Activated CD4-positive, alpha-beta T cell treated with anti-CD3 and anti-CD28 coated beads for 4 hours (primary cell): ENCODE measurements at places on chromosomes 3 and 15.

DNA sequence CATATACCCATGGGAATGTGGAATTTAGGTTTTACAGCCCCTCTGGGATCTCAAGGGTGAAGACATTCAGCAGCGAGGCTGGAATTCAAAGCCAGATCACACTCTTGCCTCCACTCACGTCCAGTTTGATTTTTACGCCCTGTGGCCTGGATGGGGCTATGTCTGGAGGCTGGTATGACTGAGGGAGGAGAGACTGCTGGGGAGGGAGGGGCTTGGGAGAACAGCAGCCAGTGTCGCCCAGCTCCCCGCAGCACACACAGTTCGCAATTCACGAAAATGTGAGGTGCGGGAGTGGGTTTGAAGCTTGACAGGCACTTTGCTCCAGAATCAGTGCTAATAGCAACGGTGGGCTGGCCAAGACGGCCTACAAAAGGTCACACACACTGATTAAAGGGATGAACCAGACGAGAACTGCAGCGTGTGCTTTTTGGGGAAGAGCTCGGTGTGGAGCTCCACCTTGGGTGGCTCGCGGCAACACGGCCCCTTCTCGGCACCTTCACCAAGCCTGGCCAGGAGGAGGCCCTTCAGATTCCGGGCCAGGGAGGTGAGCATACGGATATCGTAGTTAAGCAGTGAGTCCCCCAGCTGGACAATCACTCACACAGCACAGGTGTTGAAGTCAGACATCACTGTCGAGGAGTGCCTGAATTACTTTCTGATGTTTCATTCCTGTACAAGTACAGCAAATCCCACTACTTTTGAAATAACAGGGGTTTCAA, 16.4 kb downstream of the EHD4 start:
- DNase-seq, result no peak

- DNase-seq, result no peak
Measured at GRCh38 chr3:14701676-14702075, 26.7 kb downstream of the C3orf20 start.

GRCh38 chr3:126118591-126118990, 34.7 kb upstream of the SLC41A3 start:
- DNase-seq, result no peak

DNA sequence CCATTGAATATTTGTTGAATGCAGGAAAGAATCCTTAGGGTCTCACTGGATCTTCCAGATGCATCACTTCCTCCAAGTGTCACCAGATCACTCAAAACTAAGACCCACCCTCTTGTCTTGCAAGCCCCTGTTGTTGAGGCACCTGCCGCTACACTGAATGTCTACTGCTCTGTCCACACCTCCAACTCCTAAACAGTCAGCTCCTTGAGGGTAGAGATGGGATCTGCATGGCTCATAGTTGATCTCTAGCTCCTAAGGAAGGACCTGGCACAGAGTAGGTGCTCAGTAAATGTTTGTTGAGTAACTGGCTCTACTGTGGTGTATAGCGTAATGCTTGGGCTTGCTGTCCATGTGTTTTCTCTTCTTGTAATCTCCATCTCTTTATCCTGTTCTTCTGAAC, 8.8 kb downstream of the SLC6A20 start:
- DNase-seq, result no peak

- DNase-seq, result no peak
Measured at GRCh38 chr3:188641076-188641475, 487.1 kb downstream of the LPP start.

- DNase-seq, result no peak
Measured at GRCh38 chr15:72890043-72890442, 106.5 kb upstream of the ADPGK start.

DNA sequence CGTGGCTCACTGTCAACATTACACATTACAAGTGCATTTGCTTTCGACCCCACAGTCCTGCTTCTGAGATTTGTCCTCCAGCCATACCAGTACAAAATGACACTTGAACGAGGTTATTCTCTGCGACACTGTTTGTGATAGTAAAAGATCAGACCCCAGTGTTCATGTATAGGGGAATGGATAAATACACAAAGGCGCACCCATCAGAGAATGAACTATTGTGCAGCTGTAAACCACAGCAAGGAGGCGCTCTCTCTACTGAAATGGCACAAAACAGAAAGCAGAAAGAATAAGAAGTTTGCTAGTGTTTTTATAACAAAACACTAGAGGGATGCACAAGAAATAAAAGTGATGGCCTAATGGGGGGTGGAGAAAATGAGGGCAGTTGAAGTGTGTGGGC, 4.9 kb upstream of the CHSY1 start:
- no peak for DNase-seq

DNA sequence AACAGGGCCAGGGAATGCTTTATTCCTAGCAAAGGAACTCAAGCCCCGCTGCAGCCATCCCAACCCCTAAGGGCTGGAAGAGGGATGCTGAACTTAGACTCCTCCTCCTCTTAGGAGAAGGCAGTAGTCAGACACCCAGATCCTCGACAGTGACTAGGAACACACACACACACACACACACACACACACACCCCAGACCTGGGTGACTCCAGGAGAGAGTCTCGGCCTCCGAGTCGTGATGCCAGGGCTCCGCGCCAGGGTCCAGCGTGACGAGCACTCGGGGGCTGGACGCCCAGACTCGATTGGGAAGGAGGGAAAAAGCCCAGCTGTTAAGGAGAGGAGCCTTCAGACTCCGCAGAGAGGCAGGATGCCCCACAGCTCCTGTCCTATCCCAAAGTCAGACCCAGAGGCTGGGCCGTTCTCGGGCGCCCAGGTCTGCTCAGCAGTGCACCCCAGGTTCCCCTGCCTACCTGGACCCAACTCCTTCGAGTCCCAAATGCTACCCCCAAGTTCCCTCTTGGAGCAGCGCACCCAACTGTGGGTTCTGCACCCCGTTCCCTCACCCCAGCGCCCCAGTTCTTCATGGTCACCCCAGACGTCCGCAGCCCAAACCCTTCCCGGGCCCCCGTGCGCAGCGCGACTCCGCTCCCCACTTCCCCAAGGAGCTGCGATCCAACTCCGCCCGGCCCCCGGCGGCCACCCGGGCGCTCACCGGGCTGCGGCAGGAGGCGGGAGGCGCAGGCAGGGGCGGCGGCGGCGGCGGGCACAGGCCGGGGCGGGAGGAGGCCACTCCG, 421 bp downstream of the BMF start:
- no peak for DNase-seq

DNA sequence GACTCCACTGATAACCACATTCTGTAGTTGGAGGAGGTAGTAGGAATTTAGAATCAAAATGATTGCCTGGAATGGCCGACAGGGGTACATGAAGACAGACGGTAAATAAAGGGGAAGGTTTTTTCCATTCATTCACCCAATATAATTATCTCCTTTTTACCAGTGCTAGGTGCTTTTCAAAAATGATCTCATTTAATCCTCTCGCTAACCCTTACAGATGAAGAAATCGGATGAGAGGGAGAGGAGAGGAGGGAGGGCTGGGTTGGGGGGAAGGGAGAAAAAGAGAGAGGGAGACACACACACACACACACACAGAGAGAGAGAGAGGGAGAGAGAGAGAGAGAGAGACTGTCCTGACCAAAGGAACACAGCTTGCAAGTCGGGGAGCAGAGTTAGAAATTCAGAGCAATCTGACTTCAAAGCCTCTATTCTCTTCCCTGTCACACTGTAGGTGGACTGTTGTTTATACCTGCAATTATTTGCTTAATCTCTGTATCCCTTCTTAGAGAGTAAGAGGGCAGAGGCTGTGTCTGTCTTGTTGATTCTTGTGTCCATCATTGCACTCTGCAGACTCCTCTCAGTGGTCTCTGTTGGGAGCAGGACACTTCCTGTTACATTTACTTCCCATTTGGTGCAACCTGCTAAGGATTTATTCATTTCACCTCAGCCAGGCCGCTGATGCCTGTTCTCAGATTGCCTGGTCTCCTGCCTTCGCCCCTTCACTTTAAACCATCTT, 18.7 kb upstream of the PAQR9 start:
- DNase-seq, result no peak

DNA sequence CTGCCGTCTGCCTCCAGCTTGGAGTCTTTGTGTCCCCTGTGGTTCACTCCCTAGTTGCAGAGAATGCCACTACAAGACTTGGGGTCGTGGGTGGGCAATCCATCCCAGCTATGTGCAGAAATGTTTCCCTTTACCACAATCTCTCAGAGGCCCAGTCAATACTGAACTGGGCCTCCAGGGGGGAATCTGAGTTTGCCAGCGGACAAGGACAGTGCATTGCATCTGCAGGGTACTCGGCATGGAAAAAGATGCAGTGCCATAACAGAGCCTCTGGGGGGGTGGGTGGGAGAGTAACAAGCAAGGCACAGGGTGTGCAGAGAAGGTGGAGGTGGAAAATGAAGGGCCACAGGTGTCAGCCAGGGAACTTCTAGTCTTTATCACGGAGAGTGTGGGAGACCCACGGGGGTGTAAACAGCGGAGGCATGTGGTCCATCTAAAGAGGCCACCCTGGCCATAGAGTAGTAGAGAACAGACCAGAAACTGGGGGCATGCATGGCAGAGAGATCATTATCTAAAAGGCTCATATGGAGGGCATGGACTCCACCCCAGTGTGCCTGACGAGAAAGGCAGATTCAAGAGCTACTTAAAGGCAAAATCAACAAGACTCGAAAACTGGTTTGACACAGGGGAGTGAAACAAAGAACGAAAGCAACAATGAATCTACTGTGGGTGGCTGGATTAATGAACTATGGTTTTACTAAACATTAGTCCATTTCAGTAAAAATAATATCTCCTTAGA, 182.4 kb downstream of the ANXA2 start:
- DNase-seq, result no peak

DNA sequence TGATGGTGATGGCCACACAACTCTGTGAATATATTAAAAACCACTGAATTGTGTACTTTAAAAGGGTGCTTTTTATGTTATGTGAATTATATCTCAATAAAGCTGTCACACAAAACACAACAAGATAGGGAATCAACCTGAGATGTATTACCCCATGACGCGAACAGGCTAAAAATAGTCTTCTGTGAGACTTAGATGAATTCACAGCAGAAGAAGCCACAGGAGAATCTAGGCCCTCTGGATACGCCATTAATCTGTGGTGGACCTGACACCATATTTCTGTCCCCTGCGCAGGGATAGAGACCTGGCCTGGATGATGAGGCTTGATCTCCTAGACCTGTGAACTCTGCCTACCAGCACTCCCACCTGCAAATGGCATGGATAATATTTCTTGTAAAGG, 146.0 kb upstream of the HACD2 start:
- no peak for DNase-seq

DNA sequence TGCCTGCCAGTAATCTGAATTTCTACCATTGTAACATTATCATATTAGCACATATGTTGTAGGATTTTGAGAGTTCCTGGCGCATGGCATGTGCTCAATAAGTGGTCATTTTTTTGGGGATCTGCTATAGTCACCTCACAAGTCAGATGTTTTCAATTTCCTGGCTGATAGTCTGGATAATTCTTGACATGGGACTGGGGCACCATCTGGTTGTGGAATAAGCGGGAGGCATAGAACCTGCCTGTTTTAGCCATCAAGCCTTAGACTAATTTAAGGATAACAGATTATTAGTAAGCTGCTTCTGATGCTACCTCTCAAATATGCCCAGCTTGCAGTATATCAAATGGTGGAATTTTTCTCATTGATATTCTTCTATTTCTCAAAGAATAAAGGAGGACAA, 39.1 kb downstream of the GASK1A start:
- no peak for DNase-seq

- DNase-seq, result no peak
Measured at GRCh38 chr3:139198186-139198585, 145.6 kb upstream of the MRPS22 start.
